HS-27A (cell line): ENCODE measurements at places on chromosomes 3 and 15.

DNA sequence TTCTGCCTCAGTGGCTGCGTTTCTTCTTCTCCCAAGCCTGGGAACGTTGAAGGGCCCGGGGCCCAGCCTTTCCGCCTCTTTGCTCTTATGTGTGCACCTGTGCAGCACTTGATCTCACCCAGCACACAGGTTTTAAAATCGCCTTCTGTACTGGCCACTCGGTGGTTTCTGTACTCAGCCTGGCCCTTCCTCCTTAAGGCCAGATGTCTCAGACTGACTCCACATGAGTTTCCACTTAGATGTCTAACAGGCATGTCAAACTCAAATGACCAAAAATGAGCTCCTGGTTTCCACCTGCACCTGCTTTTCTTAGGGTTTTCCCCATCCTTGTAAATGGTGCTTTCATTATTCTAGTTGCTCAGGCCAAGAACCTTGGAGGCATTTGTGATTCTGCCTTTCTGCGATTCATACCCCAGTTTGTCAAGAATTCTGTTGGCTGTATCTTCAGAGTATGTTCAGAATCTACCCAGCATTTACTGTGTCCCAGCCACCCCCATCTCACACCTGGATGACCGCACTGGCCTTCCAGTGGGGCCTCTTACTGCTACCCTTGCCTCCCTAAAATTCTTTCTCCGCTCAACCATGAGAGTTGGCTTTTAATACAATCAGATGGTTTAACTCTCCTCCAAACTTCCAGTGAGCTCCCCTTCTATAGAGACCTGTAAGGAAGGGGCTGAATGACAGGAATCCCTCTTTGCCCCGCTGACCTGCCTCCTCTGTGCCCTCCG is 2.2 kb upstream of the TRAK1 start:
- no peak for DNase-seq

DNA sequence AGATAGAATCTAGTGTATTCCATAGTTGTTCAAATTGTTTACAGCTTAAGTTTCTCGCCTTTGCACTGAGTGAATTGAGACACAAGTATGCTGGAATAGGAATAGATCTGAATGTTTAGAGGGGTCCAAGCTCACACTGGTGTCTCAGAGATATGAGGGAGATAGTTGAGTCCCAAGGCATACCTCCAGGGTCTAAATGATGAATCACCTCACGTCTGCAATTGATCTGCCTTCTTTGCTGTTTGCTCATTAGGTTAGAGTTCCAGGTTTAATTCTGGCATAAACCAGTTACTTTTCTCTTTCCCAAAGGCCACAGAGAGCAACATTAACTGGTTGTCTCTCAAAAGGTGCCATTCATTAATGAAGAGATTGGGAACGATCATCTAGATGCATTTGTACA is 106.3 kb upstream of the MME start:
- DNase-seq: no peak

GRCh38 chr3:217099-217813 is 20.7 kb downstream of the CHL1 start:
- DNase-seq: no peak

GRCh38 chr15:80864666-80865065 is 85.5 kb downstream of the CEMIP start:
- no peak for DNase-seq

DNA sequence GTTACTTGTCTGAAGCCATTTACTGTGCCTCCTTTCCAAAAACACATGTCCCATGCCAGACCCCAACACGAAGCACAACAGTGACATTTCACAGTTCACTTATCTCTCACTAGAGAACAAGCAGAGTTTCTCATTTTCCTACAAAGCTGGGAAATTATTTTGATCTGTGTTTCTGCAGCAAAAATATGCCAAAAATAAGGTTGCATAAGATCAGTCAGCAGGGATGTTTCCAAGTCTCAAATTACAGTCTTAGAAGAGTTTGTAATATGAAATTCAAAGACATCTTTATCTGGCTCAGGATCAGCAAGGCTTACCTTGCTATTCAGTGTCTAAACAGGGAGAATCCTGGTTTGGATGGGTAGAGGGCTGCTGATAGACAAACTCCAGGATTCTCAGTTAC is 75.5 kb downstream of the GJD2 start:
- no peak for DNase-seq

DNA sequence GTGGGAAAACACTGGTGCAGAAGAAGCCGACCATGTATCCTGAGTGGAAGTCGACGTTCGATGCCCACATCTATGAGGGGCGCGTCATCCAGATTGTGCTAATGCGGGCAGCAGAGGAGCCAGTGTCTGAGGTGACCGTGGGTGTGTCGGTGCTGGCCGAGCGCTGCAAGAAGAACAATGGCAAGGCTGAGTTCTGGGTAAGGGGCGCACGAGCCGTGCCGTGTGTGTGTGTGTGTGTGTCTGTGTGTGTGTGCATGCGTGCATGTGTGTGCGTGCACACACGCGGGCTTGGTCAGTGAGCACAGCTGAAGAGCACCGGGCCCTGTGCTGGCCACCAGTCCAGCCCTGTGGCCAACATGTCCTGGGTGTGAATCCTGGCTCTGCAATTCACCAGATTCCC is 18.6 kb downstream of the PRKCD start:
- no peak for DNase-seq
